D721Med (cell line): ENCODE measurements at places on chromosomes 7 and 10.

- no peak for DNase-seq
Observed at GRCh38 chr7:70696201-70696754, 435.7 kb upstream of the GALNT17 start.

- DNase-seq = no peak
Observed at GRCh38 chr7:96694082-96694481, 15.6 kb downstream of the SEM1 start.

DNA sequence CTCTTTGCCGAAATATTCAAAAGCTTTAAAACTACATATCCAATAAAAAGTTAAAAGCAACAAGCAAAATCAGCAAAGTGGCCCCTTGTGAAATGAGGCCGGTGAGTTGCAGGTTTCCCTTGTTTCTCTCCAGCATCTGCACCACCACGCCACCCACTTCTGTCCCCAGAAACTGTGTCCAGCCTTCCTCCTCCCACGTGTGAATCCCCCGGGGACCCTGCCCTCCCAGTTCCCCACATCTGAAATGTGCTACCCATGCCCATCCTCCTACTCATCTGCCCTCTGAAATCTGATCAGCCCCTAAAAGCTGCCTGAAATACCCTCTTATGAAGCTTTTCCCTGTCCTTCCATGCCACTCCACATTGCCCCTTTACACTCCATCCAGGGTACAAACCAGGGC, 3.8 kb downstream of the ALOX5 start:
- no peak for DNase-seq

DNA sequence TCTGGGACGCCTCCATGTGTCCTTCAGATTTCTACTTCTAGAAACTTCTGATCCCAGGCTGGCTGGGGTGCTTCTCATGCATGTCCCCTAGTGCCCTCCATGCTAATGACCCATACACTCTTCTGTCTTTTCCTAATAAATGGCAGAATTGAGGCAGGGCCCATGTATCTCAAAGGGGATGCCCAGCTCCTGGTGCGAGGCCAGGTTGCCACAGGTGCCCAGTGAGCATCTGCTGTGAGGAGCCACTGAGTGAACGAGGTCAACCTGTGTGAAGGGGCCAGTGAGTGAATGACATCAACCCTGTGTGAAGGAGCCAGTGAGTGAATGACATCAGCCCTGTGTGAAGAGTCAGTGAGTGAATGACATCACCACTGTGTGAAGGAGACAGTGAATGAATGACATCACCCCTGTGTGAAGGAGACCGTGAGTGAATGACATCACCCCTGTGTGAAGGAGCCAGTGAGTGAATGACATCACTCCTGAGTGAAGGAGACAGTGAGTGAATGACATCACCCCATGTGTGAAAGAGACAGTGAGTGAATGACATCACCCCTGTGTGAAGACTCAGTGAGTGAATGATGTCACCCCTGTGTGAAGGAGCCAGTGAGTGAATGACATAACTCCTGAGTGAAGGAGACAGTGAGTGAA, 478.9 kb downstream of the PTPRN2 start:
- DNase-seq = no peak

DNA sequence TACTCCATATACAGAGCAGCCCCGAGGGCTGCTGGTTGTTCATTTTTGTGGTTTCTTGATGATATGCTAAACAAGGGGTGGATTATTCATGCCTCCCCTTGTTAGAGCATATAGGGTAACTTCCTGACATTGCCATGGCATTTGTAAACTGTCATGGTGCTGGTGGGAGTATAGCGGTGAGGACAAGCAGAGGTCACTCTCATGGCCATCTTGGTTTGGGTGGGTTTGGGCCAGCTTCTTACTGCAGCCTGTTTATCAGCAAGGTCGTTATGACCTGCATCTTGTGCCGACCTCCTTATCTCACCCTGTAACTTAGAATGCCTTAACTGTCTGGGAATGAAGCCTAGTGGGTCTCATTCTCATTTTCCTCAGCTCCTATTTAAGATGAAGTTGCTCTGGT, 31.3 kb downstream of the GNAT3 start:
- DNase-seq = no peak

GRCh38 chr10:128286762-128287500, 160.7 kb upstream of the MKI67 start:
- DNase-seq = no peak
